ENCODE measurements at places on chromosomes 16 and 17.

- DNase-seq, result no peak
Measured at GRCh38 chr16:11099672-11100205, 155.4 kb downstream of the CLEC16A start.

DNA sequence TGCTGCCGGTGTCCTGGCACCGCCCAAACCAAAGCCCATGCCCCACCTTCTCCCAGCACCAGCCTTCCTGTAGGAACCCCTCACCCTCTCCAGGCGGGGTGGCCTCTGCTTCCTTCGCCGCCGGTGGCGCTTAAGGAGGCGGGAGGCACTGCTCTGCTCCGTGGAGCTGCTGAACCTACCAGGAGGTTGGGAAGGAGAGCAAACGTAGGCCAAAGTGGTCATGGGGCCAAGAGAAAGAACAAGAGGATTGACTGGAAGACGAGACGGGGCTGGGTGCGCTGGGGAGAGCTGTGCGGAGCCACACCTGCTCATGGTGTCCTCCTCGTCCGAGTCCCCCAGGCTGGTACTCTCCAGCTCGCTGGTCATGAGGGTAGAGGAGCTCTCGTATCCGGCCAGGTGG, 4.8 kb downstream of the DVL2 start:
- no peak for DNase-seq

DNA sequence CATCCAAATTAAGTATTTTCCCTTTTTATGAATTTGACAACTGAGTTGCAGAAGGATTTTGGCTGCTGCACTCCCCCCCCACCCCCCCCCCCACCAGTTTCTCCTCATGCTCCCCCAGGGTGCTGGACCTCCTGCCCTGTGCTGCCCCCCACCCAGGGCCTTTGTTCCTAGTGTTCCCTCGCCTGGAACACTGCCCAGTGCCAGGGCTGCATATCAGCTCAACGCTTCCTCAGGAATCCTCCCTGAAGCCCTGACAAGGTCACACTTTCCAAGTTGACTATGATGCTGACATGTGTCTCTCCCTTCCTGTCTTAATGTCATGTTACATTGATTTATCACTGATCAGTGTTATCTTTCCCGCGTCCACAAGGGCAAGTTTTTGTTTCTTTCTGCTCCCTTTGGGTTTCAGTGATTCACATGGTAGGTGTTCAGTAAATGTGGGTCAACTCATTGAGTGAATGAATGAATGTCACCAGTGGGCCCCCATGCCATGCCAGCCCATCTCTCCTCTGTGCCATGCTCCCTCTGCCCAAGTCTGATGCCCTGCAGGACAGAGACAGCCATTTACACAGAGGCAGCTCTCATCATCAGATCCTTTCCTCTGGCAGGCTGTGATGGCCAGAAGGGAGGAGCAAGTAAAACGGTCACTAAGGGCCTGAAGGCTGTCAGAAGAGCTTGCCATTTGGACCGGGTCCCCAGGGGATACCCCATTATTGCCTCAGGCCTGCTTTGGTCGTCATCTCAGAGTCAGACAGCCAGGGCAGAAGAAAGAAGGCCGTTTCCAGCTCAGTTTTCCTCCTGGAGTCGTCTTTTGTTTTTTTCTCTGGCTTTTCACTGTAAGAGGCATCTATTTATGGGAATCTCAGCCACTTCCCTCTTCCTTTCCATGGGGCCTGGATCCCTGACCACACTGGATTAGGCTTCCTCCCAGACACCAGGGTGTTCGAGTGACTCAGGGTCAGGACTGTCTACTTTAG, 386.2 kb downstream of the SNX29 start:
- DNase-seq, result no peak

DNA sequence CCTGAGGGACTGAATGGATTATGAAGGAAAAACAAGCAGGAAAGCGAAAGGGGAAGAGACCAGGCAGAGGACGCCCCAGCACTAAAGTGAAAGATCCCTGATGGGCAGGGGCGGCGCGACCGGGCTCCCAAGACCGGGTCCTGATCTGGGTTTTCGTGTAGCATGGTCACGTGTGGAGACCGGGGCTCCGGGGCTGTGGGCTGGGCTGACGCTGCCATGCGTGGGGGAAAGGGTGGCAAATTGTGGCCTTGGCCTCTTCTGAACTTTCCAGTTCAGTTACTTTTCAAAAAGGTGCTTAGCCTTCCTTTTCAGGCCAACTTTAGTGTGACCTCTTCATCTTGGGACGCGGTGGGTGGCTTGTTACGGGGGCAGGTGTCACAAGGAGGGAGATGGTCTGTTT, 57.5 kb downstream of the METRNL start:
- no peak for DNase-seq

GRCh38 chr16:77344341-77344740, 90.5 kb downstream of the ADAMTS18 start:
- no peak for DNase-seq

- DNase-seq, result no peak
Measured at GRCh38 chr17:82457073-82457928, 1.2 kb upstream of the NARF start.
